HT-29 (cell line): ENCODE measurements at places on chromosomes 1 and 21.

DNA sequence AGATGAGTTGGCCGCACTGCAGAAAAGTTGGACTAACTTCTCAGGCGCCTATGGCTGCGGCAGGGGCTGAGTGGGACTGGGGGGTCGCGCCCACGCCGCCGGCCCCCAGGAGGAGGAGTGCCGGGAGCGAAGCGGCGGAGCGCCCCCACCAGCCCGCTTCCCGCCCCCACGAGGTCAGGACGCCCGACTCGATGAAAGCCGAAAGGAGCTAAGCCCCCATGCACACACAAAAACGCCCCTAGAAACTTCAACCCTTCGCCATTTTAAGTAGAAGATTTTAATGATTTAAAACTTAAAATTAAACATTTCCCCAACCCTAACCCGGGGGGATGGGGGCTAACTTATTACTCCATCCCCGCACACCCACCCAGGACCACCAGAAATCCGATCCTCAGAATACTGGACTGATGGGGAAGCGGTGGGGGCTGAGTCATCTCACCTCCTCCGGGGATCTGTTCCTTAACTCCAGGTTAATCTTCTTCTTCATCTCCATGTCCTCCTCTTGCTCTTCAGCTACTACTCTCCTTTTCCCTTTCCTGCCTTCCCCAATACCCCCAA, 539 bp downstream of the ANP32E start:
- DNase-seq = no peak

DNA sequence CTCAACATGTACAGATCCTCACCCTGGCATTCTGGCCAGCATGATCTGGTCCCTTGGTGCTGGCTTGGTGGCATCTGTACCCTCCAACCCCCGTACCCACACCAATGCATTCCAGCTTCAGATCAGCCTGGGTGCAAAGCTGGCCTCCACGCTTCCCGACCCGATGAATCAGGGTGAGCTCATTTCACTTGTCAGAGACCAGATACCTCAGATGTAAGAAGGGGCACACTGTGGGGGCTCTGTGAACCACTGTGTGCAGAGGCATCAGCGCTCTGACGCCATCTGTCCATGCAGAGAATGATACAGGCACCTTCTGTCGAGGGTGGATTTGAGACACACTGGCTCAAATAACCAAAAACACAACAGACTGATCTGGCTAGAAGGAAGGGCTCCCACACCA, 76.6 kb downstream of the DMRTB1 start:
- no peak for DNase-seq

GRCh38 chr1:59978511-59978910, 51.9 kb upstream of the CYP2J2 start:
- no peak for DNase-seq

GRCh38 chr1:228872080-228872479, 136.8 kb downstream of the RHOU start:
- no peak for DNase-seq

DNA sequence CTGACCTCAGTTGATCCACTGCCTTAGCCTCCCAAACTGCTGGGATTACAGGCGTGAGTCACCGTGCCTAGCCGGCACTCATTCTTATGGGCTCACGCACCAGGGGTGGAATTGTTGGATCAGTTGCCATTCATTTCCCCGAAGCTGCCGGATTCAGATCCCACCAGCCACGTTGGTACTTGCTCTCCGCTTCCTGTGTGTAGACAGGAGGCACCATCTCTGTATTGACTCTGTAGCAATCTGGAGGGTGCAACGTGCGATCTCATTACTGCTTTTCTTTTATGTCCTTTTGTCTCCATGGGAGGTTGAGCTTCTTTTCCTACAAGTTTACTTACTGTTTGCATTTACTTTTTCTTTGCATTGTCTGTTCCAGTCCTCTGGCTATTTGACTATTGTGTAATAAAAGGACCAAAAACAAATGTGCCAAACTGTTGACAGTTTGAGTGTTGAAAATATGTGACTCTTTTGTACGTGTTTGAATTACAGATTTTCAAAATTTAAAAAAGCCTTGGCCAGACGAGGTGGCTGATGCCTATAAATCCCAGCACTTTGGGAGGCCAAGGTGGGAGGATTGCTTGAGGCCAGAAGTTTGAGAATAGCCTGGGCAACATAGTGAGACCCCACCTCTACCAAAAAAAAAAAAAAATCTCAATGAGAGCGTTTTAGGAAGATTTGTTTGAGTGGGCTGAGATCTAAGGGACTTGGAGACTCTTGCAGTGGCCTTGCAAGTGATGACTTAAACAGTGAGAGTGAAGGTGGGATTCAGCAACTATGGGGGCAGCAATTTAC, 39.1 kb downstream of the SPSB1 start:
- DNase-seq = no peak

GRCh38 chr1:45621895-45622523, 1.8 kb downstream of the CCDC17 start:
- DNase-seq = no peak

GRCh38 chr1:155186794-155187455, 13.3 kb downstream of the TRIM46 start:
- DNase-seq = no peak

- peak; percentile 85 for DNase-seq
These were observed 39.7 kb downstream of the PALMD start for GRCh38 chr1:99685516-99686180.

GRCh38 chr1:10374442-10374860, 24.4 kb upstream of the PGD start:
- DNase-seq = no peak

DNA sequence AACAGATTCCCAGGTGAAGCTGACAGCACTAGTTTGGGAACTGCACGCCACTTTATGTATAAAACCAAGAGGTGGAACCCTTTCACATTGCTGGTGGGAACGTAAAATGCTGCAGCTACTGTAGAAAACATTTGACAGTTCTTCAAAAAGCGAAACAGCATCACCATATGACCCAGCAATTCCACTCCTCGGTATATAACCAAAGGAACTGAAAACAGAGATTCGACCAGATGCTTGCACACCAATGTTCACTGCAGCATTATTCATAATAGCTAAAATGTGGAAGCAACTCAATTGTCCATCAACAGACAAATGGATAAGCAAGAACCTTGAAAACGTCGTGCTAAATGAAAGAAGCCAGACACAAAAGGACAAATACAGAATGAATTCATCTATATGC, 17.5 kb downstream of the RSPH1 start:
- DNase-seq = no peak

- DNase-seq = peak; percentile 93
These were observed 229.2 kb upstream of the CAMK1G start for GRCh38 chr1:209354111-209354839.

- no peak for DNase-seq
These were observed 38.5 kb downstream of the COQ8A start for GRCh38 chr1:226978432-226979114.

DNA sequence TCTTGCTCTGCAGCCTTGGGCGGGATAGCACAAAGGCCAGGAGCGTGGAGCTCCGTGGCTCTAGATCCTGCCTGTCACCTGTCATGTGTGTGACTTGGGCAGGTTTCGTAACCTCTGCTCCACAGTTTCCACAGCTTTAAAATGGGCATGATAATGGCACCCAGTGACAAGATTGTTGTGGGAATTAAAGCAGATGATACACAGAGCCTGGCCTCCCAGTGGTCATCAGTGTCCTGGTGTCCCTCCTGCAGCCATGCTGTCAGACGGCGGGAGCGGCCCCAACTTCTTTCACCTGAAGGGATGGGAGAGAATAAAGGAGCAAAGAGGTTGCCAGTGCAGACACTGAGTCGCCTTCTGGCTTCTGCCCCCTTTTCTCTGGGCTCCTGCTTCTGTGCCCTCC, 61.5 kb downstream of the SLC37A1 start:
- no peak for DNase-seq

GRCh38 chr1:70819785-70820184, 227.8 kb downstream of the PTGER3 start:
- no peak for DNase-seq

GRCh38 chr1:61083807-61084440, 1.6 kb downstream of the NFIA start:
- peak; percentile 46 for DNase-seq

GRCh38 chr1:209641832-209642172, 10.4 kb downstream of the LAMB3 start:
- DNase-seq = no peak

DNA sequence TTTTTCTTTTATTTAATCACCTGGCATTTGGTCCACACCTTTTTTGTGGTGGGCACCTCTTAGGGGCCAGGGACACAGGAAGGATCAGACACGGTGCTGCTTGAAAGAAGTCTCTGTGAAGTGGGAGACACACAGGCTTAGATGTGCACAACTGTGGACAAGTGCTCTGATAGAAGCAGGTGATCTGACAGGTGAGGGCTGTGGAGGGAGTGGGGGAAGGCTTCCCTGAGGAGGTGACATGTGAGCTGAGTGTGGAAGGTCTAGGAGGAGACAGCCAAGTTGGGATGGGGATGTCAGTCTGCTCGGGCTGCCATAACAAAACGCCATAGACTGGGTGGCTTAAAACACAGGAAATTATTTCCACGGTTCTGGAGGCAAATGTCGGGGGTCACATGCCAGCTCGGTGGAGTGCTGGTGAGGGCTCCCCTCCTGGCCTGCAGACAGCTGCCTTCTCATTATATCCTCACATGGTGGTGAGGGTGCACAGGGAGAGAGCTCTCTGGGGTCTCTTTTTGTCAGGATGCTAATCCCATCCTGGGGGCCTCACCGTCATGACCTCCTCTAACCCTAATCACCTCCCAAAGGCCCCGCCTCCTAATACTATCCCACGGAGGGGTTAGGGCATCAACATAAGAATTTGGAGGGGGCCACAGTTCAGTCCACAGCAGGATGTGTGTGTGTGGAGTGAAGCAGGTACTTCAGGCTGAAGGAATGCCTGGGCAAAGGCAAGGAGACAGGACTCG, 5.2 kb upstream of the KIAA1614 start:
- no peak for DNase-seq

DNA sequence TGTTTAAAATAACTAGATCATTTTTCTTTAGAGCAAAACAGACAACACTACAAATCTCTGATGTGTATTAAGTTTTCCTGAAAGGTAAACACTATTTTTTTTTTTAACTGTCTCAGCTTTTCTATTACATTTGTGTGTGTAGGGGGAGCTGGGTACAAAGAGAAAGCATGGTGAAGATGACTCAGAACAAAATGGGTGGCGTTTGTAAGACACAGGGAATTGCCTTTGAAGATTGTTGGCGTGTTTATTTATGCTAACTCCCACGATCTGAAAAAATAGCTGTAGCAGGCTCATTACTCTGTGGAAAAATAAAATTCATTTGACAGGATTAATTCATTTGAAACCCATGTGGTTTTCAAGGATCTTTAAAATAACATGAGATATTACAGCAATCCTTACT, 285.1 kb downstream of the RYR2 start:
- DNase-seq = no peak
